ENCODE measurements at places on chromosomes 2 and 18. TPM values are rescaled to one million over a fixed set of nuclear protein-coding genes. Genes with fewer than 3 reads are reported as not detected.

Gene FKBP7
- 14.7 TPM for total RNA-seq

Gene CLEC4F
- total RNA-seq, result not detected

Gene ZNF396
- 0.75 TPM for total RNA-seq

Gene UNC80
- total RNA-seq, result 0.02 TPM

Gene USP37
- 6.1 TPM for total RNA-seq

Gene KCNJ3
- total RNA-seq, result not detected

Gene POTEE
- 0.09 TPM for total RNA-seq

Gene RAB6C
- total RNA-seq, result not detected

Gene SP140L
- 3.0 TPM for total RNA-seq

Gene C18orf54
- total RNA-seq, result 2.1 TPM

Gene SPC25
- 18.6 TPM for total RNA-seq

Gene VAMP8
- total RNA-seq, result 18.2 TPM

Measured in A549 treated with dexamethasone at 1 μM for 4 hours (cell line).